Fibroblast of skin of left biceps (primary cell): ENCODE measurements at places on chromosomes 2 and 18.
A peak's percentile ranks its signal among the peaks of the same experiment; 100 is the strongest.

DNA sequence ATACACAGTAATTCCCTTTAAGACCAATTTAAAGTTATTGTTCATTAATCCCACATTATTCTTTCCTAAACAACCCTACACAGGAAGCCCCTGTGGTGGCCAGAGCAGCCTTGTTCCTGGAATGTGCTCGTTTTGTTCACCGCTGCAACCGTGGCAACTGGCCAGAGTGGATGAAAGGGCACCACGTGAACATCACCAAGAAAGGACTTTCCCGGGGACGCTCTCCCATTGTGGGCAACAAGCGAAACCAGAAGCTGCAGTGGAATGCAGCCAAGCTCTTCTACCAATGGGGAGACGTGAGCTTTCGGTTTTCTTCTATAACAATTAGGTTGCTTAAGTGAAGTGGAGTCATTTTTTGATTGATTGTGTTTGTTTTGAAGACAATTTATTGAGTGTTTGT, 101.0 kb downstream of the UNC80 start:
- DNase-seq: no peak

DNA sequence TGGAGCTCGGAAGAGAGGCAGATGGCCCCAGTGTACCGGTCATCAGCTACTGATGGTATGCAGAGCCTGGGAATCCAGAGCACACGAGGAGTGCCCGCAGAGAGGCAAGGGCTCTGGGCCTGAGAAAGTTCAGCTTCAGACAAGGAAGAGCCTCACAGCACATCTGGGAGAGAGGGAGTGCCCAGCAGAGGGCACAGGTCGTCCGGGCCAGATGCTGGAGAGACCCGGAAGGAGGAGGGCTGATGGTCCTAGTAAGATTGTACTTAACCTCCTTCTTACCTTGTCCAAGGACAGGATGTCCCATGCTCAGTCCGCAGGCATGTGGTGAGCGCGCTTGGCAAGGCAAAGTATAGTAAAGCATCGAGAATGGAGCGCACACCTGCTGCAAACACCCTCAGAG, 24.4 kb upstream of the CHMP1B start:
- DNase-seq: no peak

- DNase-seq: no peak
Measured at GRCh38 chr2:240192661-240193060, 52.2 kb upstream of the OTOS start.

- DNase-seq: no peak
Measured at GRCh38 chr2:170481201-170481600, 233.9 kb upstream of the SP5 start.

DNA sequence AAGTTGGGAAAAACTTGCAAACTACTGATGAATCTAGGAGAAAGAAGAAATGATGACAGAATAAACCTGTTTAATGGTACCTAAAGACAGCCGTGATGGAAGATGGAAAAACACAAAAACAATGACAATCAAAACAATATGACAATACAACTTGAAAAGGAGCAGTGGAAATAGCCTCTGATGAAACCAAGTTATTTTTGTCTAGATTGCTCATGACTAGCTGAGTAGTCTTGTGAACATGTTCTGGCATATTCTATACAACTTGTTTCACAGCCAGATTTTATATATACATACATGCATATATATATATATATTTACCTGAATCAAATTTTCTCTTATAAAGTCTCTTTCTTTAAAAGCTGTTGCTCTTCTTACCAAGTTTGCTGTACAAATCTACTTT, 439.1 kb downstream of the TGIF1 start:
- DNase-seq: no peak

DNA sequence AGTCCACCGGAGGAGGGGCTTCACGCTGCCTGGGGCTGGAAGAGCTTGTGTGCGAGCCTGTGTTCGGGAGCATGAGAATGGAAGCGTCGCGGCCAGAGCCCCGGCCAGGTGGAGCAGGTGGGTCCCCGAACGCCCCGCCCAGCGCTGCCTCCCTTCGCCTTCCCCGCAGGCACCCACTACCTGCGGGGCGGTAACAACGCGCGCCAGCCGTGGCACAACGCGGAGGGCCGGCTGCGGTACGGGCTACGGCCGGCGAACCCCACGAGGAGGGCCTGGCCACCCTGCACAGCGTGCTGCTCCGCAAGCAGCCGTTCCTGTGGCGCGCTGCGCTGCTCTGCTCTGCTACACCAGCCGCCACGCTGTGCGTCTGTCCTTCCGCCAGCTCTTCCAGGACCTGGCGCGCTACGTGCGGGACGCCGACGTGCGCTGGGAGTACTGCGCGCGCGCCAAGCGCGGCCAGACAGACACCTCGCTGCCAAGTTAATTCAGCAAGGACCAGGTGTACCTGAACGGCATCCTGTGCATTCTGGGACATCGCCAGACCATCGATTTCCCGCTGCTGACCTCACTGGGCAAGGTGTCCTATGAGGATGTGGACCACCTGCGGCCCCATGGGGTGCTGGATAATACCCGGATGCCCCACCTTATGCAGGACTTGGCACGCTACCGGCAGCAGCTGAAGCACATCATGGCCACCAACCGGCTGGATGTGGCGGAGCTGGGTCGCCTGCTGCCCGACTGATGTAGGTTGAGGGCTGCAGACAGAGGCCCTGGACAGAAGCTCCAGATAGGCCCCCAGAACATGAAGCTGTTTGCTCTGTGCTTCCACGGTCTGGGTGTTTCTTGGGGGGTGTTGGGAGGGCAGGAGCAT, 200.6 kb downstream of the NAPG start:
- no peak for DNase-seq

GRCh38 chr18:76384114-76384790, 110.8 kb downstream of the ZNF516 start:
- DNase-seq: no peak

GRCh38 chr2:145094370-145094769, 574.5 kb upstream of the ZEB2 start:
- peak; percentile 56 for DNase-seq

- DNase-seq: no peak
Measured at GRCh38 chr2:38685116-38685735, 19.3 kb downstream of the GALM start.

DNA sequence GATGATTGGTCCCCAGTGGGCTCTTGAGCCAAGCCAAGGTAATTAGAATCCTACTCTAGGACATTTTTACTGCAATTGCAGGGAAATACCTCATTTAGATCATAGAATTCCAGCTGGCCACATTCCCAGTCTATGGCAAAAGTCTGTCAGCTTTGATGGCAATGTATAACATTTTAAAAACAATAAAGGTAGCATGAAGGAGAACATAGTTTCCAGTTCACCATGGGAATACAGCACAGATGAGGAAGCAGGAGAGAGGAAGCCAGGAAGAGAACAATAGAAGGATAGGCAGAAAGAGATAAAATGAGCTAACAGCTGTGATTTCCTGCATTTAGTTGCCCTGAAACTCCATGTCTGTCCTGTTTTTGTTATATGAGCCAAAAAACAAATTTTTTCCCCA, 897.3 kb upstream of the DDX18 start:
- DNase-seq: no peak

- no peak for DNase-seq
Measured at GRCh38 chr2:208280933-208281332, 14.9 kb downstream of the PIKFYVE start.

- no peak for DNase-seq
Measured at GRCh38 chr2:33531549-33532059, 55.2 kb downstream of the RASGRP3 start.

GRCh38 chr18:58562146-58562998, 66.5 kb downstream of the ALPK2 start:
- DNase-seq: no peak

GRCh38 chr2:237625216-237625705, 2.1 kb upstream of the LRRFIP1 start:
- no peak for DNase-seq

DNA sequence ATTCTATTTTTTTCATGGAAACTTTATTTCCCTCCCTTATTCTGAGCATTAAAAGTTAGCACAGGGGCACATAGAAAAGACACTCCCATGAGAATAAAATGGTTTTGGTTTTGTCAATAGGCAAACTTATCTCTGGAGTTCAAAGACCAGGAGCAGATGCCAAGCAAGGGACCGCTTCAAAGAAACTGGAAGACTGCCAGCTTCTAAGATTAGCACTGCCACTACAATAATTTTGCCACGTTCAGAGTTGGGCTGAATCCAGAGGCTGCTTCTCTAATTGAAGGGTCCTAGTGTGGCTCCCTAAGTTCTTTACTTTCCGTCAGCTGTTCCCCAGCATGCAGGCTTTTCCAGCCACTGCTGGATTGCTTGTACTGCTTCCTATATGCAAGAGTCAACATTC, 681.0 kb upstream of the GCFC2 start:
- no peak for DNase-seq

- no peak for DNase-seq
Measured at GRCh38 chr18:23900994-23901393, 113.6 kb upstream of the TTC39C start.

- no peak for DNase-seq
Measured at GRCh38 chr2:177545981-177546585, 153.5 kb downstream of the AGPS start.

DNA sequence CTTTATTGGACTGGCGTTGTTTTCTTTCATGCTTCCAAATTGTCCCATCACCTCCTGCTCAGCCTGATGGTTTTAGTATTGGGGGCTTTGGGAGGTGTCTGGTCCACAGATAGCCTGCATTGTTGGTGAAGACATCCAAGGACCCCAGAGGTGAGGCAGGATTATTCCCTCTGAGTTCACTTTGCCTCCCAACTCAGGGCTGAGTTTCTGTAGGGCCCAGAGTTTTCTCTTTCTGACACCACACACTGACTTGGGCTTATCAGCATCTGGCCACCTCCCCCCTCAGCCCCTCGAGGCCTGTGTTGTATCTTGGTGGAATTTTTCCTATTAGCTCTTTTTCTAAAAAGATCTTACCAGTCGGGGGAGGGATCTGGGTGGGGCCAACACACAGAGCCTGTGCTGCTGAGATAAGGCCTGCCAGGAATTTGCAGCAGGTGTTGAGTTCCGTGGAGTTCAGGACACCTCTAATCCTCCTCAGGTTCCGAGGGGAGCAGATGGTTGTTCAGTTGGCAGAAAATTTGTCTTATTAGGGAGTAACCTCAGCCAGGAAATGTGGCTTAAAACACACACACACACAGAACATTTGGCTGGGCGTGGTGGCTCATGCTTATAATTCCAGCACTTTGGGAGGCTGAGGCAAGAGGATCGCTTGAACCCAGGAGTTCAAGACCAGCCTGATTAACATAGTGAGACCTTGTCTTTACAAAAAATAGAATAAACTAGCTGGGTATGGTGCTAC, 7.3 kb downstream of the EMILIN2 start:
- no peak for DNase-seq

DNA sequence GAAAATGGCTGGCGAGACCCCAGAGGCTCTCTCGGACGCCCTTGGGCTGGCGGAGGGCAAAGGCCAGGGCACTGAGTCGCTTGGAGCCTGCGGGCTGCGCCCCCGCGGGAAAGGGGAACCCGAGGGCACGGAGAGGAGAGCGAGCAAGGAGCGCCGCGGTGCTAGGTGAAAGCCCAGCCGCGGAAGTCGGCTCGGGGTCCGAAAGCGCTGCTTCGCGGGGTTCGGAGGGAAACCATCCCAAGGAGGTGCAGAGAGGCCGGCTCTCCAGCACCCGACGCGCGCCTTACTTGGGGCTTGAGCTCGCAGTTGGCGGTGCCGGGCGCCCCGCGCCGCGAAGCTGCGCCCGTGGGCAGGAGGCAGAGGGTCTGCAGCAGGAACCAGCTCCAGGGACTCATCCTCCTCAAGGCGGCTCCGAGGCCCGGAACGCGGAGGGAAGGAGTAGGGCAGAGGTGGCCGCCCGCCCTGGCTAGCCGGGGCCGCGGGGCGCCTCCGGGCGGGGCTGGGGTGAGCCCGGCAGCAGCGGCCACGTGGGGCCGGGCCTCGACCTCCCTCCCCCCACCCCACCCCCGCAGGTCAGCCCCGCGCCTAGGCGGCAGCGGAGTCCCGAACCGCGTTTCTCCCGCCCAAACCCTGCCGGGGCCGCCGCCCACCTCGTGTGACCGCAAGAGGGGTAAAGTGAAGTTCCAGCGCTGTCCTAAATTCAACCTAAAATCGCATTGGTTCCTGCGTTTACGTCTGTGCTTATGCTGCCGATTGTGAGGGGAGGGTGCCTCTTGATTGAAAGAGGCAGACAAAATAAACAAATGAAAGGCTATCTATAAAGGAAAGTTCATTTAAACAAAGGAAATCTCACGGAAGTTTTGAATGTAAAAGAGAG, at the start of gene TRABD2A:
TSS of gene TRABD2A (minus strand) at position 440 of the 877 bp plus-strand sequence. CDS start at position 395, 45 bp downstream.
- DNase-seq: no peak

DNA sequence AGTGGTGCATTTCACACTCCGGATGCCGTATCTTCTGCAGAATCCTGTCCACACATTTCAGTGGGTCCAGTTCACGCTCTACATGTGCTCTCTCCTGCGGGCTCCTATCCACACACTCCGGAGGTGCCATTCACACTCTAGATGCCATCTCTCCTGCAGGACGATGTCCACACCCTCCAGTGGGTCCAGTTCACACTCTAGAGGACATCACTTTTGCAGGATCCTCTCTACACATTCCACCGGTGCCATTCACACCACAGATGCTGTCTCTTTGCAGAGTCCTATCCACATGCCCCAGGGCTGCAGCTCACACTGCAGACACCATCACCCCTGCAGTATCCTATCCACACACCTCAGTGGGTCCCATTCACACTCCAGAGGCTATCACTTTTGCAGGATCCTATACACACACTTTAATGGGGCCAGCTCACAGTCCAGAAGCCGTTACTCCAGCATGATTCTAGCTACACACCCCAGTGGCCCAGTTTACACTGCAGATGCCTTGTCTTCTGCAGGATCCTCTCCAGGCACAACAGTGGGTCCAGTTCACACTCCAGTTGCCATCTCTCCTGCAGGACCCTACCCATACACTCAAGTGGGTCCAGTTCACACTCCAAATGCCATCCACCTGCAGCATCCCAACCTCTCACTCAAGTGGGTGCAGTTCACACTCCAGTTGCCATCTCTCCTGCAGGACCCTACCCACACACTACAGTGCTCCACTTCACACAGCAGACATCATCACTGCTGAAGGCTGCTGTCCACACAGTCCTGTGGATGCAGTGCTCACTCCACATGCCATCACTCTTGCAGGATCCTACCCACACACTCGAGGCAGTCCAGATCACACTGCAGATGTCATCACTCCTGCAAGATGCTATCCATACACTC, 2.1 kb upstream of the PXDN start:
- no peak for DNase-seq

DNA sequence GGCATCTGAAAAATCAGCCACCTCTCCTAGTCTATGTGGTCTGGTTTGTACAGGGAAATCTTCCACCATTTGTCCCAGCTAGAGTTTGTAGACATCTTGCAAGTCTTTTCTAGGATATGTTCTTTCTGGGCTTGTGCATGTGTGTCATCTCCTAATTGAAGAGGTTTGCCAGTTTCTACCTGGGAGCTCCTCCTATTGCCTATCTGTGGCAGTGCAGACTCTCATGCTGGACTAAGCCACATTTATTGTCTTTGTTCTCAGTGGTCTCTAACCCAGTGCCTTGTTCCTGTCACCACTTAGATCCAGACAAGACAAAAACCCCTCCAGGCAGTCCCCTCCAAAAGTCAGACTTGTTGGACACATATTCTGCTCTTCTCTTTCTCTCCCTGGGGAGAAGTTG, 72.0 kb upstream of the MRPS9 start:
- DNase-seq: no peak
